Stimulated activated CD8-positive, alpha-beta memory T cell treated with anti-CD3 and anti-CD28 coated beads, Interleukin-4, amount 100 ng/mL, for 1 hour (primary cell): ENCODE measurements at places on chromosomes 6 and 20.
A peak's percentile ranks its signal among the peaks of the same experiment; 100 is the strongest.

DNA sequence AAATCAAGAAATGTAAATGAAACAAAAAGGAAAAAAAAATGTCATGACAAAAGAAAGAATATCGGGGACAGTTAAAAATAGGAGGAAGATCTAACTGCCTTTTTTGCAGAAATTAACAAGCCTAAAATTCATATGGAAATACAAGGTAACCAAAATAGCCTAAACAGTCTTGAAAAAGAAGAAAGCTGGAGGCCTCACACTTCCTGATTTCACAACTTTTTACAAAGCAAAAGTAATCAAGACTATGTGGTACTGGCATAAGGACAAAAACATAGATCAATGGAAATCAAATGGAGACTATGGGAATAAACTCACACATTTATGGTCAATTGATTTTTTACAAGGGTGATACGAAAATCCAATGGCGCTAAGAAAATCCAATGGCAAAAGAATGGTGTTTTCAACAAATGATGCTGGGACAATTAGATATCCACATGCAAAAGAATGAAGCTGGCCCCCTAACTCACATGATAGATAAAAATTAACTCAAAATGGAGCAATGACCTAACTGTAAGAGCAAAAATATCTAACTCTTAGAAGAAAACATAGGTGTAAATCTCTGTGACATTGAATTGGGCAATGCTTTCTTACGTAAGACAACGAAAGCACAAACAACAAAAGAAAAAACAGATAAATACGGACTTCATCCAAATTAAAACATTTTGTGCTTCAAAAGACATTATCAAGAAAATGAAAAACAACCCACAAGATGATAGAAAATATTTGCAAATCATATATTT, 24.5 kb downstream of the MAP3K5 start:
- no peak for DNase-seq

DNA sequence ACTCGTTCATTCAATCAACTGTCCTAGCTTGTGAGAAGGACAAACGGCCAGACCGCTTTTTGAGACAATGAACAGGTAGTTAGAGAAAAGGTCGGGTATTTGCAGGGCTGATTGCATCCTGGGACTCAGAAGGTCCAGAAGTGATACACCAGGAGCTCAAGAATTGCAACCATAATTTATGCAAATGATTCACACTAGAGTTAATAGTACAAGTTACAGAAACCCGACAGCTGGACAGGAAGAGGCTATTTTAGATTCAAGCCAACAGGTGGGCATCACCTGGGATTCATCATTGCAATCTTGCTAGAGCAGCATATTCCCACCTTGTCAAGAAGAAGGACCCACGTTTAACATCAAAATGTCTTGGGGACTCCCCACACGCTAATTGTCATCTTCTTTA, 83.5 kb downstream of the TNFAIP3 start:
- no peak for DNase-seq

GRCh38 chr6:87925373-87926060, 122.1 kb upstream of the SPACA1 start:
- no peak for DNase-seq

GRCh38 chr6:44826025-44826676, 438.6 kb downstream of the CDC5L start:
- no peak for DNase-seq

DNA sequence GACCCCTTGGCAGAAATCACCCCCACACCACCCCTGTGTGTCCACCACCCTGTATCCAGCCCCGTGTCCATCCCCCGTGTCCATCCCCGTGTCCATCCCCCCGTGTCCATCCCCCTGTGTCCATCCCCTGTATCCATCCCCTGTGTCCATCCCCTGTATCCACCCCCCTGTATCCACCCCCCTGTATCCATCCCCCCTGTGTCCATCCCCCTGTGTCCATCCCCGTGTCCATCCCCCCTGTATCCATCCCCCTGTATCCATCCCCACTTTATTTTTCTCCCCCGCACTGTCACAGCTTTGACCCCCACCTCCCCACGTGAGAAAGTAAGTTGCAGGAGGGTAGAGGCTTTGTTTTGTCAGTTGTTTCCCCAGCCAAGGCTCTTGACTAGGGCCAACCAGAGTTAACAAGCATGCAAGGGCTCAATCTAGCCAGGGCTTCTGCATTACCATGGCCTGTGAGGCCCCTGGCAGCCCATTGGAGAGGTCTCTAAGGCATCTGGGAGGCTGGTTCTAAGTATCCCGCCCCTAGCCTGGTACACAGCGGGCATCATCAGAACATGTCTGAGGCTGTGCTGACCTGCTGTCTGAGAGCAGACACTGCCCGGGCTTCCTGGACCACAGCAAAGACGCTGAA, 18.1 kb upstream of the SIRPA start:
- no peak for DNase-seq

DNA sequence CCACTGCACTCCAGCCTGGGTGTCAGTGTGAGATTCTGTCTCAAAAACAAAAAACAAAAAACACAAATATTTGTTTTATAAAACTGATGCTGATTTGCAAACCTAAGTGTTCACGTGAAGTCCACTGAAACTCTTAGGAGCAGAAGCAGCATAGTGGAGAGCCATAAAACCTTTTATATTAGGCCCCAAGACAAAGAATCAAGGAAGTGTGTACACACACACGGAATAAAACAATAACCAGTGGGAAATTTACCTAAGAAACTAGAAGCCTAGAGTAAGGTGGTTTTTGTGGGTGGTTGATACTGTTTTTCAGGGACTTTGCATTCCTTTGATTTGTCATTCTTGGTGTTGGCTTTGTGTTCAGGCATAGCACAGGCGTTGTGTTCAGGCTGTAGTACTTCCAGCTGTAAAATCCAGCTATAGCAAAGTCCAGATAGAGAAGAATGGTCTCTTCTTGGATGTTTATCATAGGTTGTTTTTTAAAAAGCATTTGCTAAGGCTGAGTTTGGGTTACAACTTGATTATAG, 61.3 kb downstream of the ATRN start:
- DNase-seq, result no peak

DNA sequence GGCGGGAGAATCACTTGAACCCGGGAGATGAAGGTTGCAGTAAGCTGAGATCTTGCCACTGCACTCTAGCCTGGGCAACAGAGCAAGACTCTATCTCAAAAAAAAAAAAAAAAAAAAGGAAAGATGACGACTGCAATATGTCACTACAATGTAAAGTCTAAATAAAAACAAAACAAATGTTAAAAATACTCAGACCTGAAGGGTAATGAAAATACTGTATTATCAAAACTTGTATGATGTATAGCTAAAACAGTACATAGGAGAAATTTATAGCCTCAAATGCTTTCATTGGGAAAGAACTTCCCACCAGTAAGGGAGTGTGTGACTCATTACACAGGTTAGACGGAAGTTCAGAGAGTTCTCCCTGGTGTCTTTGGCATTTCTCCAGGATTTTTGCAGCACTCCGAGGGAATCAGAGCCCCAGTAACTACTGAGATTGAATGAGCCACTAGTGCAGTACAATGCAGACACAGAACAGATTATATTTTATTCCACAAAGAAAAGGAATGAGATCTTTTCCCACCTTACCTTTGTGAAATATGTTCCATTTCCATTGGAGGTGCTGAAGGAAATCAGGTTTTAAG, 12.5 kb upstream of the RALGAPB start:
- DNase-seq, result no peak

DNA sequence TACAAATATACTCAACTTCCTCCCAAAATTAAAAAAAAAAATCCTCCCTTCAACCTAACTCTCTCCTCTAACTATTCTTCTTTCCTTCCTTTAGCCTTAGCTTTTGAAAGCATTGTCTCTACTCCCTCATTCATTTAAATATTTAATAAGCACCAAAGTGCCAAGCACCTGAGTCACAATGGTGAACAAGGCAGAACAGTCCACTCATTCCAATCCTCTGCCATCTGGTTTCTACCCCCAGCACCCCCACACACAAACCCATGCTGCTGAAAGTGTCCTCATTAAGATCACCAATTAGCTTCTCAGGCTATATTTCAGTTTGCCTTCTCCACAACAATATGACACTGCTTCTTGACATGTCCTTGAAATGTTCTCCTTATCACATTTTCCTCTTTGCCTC, 76.3 kb downstream of the DTNBP1 start:
- DNase-seq, result no peak

- no peak for DNase-seq
These were observed 23.5 kb upstream of the MAP3K7 start for GRCh38 chr6:90610301-90610750.

DNA sequence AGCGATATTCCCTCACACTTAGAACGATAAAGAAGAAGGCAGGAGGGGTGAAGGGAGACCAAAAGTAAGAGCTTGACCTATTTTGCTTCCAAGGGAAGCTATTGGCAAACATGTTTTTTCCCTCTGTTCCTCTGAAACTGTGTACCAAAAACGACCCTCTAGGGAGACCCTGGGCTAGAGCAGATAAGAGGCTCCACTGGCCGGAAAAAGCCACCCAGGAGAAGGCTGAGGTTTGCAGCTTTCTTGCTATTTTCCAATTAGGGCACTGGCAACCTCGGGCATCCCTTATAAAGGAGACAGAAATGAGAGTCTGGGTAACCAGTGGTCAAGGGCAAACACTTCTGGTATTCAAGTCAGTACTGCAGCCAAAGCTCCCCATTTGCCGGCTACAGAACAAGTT, 168.0 kb downstream of the KIF16B start:
- DNase-seq, result no peak

- DNase-seq, result no peak
These were observed 61.4 kb upstream of the ASIP start for GRCh38 chr20:34179637-34180360.

DNA sequence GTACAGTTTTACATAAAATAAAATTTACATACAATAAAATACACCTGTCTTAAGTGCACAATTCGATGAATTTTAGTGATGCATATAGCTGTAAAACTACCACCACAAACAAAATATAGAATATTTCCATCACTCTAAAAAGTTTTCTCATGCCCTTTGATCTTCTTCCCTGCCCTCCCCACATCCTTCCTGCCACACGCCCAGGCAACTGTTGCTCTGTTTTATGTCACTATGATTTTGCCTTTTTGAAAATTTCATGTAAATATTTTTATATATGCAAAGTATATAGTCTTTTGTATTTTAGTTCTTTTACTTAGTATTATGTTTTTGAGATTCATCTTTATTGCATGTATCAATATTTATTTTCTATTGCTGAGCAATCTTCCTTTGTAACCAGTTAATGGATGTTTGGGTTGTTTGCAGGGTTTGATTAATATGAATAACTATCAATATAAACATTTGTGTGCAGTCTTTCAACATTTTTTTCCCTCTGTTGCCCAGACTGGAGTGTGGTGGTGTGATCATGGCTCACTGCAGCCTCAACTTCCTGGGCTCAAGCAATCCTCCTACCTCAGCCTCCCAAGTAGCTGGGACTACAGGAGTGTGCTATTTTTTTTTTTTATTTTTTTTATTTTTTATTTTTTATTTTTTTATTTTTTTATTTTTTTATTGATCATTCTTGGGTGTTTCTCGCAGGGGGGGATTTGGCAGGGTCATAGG, 23.8 kb upstream of the SAMHD1 start:
- DNase-seq, result peak; percentile 39

DNA sequence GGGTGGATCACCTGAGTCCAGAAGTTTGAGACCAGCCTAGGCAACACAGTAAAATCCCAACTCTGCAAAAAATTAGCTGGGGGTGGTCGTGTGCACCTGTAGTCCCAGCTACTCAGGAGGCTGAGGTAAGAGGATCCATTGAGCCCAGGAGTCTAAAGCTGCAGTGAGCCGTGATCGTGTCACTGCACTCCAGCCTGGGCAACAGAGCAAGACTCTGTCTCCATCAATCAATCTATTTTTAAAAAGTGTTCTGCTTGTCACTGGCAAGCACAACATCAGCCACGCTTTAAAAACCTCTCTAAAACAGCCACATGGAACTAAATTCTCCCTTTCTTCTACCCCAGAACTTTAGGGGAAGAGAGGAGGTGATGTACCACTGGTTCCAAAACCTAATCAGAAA, 131.6 kb upstream of the RREB1 start:
- DNase-seq, result no peak

- no peak for DNase-seq
These were observed 61.4 kb upstream of the APCDD1L start for GRCh38 chr20:58576603-58576970.

DNA sequence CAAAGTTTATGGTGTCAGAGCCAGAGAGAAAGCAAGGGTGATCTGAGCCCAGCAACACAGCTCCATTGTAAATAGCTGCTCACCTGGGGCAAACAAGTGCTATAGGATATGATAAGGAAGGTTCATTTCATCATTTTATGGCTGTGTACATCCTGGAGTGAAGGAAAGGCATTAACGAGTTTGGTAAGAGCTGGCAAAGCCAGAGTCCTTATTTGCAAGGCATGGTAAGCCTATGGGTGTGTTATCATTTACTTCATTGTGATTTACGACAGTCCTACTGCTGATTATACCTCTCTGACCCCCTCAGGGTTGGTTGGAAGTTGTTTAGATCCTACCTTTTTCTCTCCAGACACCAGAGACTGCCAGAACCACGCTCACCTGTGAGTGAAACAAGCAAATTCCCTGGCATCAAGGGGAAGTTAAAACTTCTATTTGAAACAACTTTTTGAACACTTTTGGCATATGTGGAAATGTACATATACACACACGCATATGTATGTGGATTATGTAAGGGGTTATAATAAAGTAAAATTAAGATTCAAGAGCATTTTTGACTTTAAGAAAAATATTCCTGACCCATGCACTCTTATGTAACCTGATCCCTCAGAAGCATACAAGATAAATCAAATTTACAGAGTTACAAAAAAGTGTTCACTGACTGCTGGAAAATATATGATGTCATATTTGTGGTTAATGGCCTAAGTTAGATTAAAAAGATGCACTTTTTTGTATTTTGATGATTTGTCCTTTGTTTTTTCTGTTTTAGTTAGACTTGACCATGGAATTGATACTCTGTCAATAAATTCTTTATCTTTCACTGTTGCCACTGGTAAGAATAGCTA, 40.4 kb upstream of the EDN1 start:
- no peak for DNase-seq

DNA sequence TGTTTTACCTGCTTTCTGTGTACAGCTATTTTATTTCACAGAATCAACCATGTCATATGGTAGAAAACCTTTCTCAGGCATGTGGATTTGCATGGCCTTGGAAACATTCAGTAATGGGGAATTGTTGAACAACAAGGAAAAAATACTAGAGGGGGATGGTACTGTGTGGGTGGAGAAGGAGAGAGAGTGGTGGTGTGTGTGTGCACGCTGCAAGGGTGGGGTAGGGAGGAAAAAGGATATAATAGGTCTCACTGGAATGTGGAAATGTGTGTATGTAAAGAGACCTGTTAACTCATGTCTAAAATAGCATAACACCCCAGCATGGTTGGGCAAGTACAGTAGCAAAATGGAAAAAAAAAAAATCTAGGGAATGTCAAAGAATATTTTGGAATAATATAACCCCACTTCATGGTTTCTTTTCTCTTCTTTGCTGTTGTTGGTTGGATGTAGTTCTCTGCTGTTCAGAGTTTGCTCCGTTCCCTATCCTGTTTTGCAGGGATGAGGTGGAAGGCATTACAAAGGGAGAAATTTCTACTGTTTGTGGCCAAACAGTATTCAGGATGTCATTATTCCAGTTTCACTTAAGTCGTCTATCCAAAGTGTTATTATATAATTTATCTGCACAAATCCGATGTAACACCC, 93.9 kb upstream of the CITED2 start:
- no peak for DNase-seq
